ENCODE measurements at places on chromosomes 1 and 21. TPM values are rescaled to one million over a fixed set of nuclear protein-coding genes. Genes with fewer than 3 reads are reported as not detected.

The CYP4Z1 gene
- total RNA-seq, result not detected

DNA sequence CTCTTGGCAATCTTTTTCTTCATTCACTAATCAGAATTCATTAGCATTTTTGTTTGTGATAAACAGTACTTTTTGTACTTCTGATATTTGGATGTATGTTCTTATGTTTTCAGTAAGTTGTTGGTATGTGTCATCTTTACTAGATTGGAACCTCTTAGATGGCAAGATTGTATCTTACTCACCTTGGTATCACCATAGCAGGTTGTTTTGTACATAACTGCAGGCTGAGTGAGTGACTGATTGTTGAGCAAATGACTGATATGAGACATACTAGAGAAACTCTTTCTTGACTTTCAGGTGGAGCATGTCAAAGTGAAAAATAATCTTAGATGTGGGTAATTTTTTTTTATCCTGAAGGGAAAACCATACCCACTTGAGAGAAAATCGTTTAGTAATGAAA is 173.7 kb downstream of the CLEC20A start:
- DNase-seq, result no peak

- no peak for DNase-seq
These were observed 6.1 kb downstream of the SORT1 start for GRCh38 chr1:109391626-109392025.

DNA sequence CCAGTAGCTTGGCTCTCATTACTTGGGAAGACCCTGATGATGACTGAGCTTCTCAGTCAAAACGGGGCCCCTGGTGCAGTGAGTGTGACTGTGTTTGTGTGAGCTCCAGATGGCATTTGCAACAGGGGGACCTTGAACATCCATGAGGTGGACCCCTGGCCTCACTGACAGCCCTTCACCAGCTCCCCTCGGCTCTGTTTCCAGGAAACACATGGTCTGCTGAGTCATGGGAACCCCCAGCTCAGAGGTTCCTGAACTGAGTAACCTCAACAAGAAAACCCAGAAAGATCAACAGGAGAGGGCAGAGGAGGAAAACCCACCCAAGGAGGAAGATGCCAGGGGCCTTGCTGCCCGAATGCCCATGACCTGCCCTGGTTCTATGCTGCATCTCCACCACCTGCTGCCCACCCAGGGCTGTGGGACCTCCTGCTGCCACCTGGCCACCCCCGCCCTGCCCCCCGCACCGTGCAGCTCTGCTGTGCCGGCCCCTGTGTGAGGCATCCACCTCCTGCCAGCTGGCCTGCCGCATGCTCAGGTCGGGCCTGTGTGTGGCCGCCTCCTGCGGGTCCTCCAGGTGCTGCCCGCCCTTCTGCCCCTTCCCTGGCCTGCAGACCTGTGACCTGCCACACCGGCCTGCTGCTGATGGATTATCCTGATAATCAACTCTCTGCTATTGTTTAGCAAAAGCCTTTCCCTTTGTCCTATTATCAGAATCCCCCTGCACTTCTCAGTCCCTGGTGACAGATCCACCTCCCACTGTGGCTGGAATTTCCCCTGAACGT is 4.2 kb upstream of the KRTAP12-1 start:
- no peak for DNase-seq

- no peak for DNase-seq
These were observed 6.5 kb downstream of the LGALS8 start for GRCh38 chr1:236530286-236530685.

Data from SJSA1 (cell line).